Kidney glomerular epithelial cell (primary cell): ENCODE measurements at places on chromosomes 4 and X.

- DNase-seq = peak; percentile 52
These were observed 484.2 kb downstream of the BCOR start for GRCh38 chrX:39613482-39613995.

DNA sequence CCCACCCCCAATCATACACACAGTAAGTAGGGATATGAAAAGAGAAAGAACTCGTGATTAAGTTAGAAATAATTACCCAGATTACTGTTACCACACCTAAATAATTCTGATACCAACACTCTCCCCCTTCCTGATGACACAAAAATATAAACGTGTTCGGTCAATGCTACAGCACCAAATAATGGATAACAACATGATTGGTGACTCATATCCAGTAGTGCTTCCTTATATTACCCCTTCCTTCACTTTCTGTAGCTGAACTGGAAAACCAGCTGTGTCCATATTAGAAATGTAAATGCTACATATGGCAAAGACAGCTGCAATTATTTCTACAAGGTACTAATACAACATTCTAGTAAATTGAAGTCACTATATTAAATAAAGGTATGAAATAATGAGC is 20.8 kb downstream of the EIF4E start:
- DNase-seq = no peak

GRCh38 chrX:70359458-70359857 is 63.7 kb upstream of the GDPD2 start:
- no peak for DNase-seq

DNA sequence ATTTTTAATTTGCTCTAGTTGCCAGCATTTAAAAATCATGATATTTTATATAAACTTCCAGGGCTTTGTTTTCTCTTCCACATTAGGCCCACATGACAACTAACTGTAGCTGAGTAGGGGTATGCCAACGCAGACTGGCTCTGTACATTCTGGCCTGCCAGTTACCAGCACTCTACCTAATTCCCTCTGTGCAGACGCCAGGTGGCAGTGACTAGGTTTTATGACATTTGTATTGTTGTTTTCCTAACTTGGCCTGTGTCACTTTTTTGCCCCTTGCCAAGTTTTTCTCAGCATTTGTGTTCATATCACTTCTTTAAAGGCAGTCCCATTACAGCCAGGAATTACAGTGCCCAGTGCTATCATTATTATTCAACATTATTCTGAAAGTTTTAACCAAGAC is 347.5 kb downstream of the NKX6-1 start:
- DNase-seq = no peak

GRCh38 chr4:114366368-114366767 is 232.2 kb upstream of the UGT8 start:
- no peak for DNase-seq

- no peak for DNase-seq
These were observed 18.7 kb upstream of the CXCL13 start for GRCh38 chr4:77586951-77587383.

GRCh38 chr4:97152149-97152548 is 991.1 kb downstream of the STPG2 start:
- DNase-seq = no peak

DNA sequence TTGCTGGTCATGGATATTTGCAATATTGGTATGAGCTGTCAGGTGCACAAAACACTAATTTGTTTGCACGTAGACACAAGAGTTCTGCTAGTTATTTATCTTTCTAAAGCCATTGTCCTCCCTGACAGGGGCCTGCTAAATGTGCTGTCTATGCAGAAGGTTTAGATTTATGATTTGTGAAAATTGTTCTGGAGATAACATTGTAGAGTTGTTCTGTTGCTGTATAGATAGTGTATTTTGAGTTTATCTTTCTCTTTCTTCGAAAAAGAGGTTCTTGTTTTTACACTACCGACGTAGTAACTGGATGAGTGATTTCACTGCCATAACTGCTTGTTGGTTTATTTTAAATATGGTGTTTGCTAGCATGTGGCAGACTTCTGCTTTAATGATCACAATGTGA is 28.5 kb upstream of the FGG start:
- no peak for DNase-seq

GRCh38 chr4:75698162-75698962 is 25.2 kb upstream of the G3BP2 start:
- DNase-seq = no peak

GRCh38 chr4:65139998-65140397 is 530.3 kb downstream of the EPHA5 start:
- DNase-seq = no peak

- no peak for DNase-seq
These were observed 676.1 kb upstream of the ATOH1 start for GRCh38 chr4:93152491-93152890.

- no peak for DNase-seq
These were observed 4.1 kb downstream of the PRIMPOL start for GRCh38 chr4:184653650-184654049.

- no peak for DNase-seq
These were observed 4.2 kb upstream of the ABCG2 start for GRCh38 chr4:88162626-88163025.

DNA sequence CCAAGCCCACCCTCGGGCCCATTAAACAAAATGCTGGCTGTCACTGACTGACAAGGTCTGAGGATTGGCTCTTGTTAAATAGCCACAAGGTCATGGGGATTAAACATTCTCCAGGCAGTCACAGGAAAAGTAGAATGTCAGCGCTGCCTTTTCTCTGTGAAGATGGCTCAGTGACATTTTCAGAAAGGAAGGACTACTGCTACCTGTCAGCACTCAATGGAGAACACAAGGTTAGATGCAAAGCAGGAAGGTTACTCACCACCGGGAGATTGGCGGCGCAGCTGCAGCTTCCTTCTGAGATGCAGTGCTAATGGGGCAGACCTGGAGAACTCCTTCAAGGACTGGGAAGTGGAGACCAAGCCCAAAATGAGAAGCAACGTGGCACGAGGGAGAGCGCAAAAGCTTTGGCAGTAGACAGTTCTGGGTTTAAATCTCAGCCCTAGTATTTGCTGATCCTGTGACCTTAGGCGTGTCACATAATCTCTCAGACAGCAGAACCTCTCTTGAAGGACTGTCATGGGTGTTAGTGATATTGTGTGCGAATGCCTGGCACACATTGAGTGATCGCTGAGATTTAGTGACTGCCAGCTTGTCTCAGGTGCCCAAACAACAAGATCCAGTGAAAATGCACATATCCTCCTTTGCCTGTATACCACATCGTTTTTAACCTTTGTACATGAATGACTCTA is 213.1 kb upstream of the BOD1L1 start:
- DNase-seq = no peak

GRCh38 chr4:98113012-98113411 is 30.3 kb downstream of the STPG2 start:
- DNase-seq = no peak

DNA sequence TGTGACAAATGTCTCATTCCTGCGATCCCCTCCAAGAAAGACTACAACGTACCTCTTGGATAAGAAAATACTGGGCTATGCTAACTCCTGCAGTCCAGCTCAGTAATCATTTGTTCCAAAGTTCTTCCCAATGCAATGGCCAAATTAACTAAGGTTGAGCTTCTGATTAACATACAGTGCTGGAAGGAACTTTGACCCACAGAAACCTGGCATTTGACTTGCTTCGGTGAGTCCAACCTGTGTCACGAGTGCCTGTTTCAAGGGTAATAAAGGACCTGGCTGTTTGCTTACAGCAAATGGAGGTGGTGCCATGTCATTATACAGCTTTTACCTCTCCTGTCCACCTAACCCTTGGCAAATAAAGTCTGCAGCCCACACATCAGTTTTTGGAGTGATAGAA is 83.2 kb downstream of the RBM47 start:
- DNase-seq = no peak
